Stimulated activated CD8-positive, alpha-beta memory T cell treated with anti-CD3 and anti-CD28 coated beads, Interleukin-15, amount 100 ng/mL, for 48 hours (primary cell): ENCODE measurements at places on chromosomes 11 and 22.

GRCh38 chr11:70010774-70011173 lies 67.3 kb upstream of the ANO1 start:
- DNase-seq, result no peak

GRCh38 chr22:38201371-38201710 lies 453 bp upstream of the MAFF start:
- DNase-seq, result no peak

DNA sequence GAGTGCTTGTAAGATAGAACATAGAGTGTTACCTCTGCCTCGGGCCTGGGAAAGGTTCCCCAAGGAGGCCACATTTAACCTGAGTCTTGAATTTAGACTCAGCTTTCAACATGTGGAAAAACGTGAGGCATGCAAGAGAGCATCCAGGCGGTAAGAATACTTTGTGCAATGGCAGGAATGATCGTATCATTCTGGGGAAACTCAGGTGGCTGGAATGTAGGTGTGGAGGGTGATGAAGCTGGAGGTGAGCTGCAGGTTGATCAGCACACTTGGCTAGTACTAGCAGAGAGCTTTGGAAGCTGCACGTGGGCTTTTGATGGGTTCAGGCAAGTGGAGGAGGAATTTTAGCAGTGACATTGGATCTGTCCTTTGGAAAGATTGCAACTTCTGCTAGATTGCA lies 270.3 kb upstream of the RAG2 start:
- DNase-seq, result no peak

DNA sequence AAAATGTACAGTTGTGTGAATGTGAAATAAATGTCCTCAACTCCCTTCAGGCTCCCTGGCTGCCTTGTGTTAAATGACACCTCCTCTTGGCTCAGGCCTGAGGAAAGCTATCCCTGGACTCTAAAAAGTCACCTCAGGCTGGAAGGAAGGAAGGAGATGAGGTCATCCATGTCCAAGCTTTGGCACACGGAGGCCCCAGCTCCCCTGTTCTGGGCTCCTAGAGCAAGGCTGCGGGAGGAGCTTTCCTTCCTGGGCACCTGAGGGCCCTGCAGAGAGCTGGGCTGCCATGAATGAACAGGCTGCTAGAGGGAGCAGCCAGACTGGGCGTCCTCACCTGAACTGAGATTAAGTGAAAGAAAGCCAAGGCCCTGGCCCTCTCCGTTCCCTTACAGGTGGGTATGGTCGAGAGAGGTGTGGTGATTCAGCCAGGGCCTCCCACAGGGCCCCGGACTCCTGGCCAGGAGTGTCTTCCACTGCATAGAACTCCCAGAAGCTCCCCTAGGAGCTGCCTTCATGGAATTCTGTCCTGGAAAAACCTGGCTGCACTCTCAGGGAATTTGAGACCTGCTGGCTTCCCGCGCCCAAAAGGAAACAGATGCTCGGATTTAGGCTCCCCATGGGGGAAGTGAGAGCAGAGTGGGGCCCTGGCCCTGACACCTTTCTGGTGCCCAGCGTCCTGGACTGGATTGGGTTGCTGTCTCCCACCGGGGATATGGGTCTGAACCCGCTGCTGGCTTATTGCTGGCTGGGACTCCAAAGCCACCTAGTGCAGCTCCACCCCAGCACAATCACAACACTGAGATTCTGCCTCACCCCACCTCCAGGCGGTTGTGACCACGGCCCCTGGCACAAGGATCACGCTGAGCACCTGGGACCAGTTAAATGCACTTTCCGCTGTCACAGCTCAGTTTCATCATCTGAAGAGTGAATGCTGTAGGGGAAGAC lies 22.2 kb downstream of the MYBPC3 start:
- DNase-seq, result no peak
